ENCODE measurements at places on chromosomes 12 and 14.
A peak's percentile ranks its signal among the peaks of the same experiment; 100 is the strongest.

GRCh38 chr12:52865090-52865944 lies 16.5 kb upstream of the KRT78 start:
- DNase-seq, result no peak

DNA sequence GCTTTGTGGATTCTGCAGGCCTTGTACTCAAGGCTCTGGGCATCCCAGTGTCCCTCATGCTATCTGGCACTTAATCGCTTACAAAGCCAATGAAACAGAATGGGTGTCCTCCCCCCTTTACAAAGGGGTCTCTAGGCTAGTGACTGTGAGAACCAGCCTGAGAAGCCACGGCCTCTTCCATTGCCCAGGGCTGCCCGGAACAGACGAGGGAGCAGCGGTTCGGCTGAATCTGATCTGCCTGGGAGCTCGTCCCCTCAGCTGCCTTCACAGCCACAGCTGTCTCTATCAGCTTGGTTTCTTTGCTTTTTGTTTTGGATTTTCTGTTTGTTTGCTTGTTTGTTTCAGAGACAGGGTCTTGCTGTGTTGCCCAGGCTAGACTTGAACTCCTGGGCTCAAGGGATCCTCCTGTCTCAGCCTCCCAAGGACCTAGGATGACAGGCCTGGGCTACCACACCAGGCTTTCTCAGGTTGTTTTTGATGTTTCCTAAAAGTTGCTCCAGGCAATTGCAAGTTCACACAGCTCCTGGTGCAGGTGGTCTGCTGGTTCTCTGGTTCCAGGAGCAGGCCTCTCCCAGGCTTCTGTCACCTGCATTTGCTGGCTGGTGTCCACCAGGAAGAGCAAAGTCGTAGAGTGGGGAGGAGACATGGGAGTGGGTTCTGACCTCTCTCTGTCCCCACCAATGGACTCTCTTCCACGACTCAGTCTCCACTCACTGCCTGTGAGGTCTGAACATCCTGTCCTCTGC lies 10.9 kb upstream of the RIN3 start:
- no peak for DNase-seq

DNA sequence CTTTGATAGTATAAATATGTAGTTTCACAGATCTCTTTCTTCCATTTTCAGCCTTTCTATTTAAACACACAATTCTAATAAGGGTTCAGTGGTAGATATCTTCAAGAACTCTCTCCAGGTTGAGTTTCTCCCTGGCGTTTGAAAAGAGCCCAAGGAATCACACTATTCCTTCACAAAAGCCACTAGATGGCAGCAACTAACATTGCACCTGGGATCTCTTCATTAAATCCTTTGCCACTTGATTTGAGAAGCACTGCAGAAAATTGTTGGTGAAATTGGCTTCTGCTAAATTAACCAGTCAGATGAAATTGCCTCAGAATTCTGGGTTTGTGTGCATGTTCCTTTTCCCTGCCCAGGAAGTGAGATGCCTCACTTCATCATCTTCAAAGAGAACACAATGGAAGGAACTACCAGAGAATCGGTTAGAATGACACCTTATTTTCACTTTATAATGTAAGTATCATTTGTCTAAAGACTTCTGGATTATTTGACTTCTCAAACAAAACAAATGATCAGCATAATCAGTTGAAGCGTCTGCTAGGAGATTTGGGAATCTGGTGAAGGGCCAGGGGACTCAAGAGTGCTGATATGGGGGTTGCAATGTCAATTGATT lies 6.8 kb downstream of the CCDC198 start:
- DNase-seq, result no peak

- no peak for DNase-seq
Observed at GRCh38 chr12:80565271-80565670, 121.2 kb downstream of the PTPRQ start.

- no peak for DNase-seq
Observed at GRCh38 chr14:100582496-100583165, 4.6 kb downstream of the BEGAIN start.

DNA sequence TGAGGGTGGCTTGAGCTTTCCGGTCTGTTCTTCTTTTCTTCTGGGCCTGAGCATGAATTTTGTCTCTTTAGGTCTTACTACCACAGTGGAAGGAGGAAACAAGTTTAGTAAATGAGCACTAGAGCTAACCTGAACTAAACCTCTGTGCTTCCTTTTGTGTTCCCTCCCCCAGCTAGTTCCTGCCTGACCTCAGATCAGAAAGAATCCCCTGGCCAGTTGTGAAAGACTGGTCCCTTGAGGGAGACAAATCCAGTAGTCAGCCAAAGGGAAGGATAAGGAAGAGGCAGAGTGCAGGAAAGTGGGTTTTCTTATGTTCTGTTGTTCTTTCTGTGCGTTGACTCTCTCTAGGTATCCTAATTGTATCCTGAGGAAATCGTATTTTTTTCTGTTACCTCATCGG lies 17.5 kb downstream of the ZNF664 start:
- DNase-seq, result no peak

- DNase-seq, result no peak
Observed at GRCh38 chr12:127459687-127460086, 807.3 kb upstream of the TMEM132C start.

DNA sequence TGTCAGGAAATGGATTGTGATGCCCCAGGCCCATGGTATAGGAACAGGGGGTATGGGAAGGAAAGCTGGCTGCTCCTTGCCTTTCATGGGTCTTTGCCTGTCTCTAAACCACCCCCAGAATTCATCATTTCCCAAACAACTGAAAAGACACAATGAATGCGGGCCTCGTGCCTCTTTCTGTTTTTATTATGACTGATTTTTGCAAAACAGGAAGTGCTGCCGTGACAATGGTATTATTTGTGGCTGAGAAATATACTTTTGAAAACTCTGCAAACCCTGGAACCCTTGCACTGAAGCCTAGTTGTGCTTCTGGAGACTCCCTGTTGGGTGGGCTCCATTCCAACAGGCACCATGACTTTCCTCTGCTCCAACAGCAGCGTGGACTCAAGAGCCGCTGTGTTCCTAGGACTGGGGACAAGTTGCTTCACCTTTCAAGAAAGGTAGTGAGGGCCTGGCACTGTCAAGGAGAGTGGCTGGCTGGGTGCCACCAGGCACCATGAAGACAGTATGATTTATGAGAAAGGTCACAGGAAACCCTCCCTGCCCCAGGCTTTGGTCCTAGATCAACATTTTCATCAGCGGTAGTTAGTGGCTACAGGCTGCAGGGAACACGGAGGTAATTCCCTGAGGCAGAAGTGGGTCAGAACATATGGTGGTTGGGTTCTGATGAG lies 4.8 kb upstream of the DGLUCY start:
- peak; percentile 2 for DNase-seq

- DNase-seq, result no peak
Observed at GRCh38 chr14:77076113-77076631, 21.9 kb upstream of the CIPC start.

GRCh38 chr12:60977966-60978365 lies 1282.2 kb upstream of the USP15 start:
- no peak for DNase-seq

DNA sequence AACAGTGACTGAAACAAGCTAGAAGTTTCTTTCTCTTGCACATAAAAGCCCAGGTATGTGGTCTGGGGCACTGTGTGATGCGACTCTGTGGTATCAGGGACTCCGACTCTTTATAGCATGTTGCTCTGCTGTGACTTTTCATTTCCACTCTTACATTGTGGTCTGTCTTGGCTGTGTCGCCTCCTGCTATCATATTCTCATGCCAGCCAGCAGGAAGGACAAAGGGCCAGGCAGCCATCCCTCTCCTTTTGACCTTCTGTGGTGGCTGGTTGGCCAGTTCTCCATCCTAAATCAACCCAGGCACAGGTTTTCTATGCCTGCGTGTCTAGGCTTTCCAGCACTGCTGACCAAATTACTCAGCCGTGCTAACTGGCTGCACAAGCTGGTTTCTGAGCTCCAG lies 8.0 kb downstream of the ACAD10 start:
- no peak for DNase-seq

DNA sequence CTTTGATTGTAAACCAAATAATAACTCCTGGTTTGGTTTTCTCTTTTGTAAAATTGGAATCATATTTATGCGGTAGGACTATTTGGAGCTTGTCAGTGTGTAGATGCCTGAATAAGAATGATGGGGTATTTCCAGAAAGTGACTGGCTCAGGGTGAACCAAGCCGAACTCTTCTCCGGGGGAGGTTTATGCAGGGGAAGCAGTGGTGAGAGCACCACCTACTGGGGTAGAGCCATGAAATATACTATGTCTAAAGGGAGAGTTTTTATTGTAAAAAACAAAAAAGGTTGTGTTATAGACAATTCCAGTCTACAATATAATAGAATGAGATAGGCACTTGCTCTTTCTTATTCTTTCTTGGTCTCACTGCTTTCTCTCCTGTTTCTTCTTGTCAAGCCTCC lies 222.9 kb upstream of the SLC16A7 start:
- no peak for DNase-seq

- no peak for DNase-seq
Observed at GRCh38 chr12:45549337-45549902, 180.1 kb upstream of the ARID2 start.

GRCh38 chr12:31651893-31652521 lies 7.5 kb upstream of the ETFBKMT start:
- DNase-seq, result no peak

GRCh38 chr14:105087308-105087962 lies 22.2 kb upstream of the GPR132 start:
- DNase-seq, result no peak

- no peak for DNase-seq
Observed at GRCh38 chr14:71327691-71328090, 420.4 kb downstream of the PCNX1 start.

- DNase-seq, result no peak
Observed at GRCh38 chr12:122513660-122514059, 12.9 kb upstream of the ZCCHC8 start.

DNA sequence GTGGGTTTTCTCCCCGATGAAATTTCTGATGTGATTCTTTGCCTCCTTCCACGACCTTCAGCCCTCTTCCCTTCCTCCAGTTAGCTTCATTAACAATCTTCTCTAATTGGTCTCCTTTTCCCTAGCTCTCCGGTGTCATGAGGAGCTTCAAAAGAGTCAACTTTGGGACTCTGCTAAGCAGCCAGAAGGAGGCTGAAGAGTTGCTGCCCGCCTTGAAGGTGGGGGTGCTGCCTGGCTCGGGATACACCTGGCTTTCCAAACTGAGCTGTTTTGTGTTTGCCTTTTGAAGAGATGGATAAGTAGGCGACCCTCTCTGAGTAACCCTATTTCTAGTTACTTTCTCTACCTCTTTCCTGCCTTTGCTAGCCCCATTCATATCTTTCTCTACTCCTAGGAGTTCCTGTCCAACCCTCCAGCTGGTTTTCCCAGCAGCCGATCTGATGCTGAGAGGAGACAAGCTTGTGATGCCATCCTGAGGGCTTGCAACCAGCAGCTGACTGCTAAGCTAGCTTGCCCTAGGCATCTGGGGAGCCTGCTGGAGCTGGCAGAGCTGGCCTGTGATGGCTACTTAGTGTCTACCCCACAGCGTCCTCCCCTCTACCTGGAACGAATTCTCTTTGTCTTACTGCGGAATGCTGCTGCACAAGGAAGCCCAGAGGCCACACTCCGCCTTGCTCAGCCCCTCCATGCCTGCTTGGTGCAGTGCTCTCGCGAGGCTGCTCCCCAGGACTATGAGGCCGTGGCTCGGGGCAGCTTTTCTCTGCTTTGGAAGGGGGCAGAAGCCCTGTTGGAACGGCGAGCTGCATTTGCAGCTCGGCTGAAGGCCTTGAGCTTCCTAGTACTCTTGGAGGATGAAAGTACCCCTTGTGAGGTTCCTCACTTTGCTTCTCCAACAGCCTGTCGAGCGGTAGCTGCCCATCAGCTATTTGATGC lies 797 bp downstream of the ESPL1 start:
- no peak for DNase-seq

- DNase-seq, result peak; percentile 2
Observed at GRCh38 chr12:32107359-32108267, 966 bp downstream of the BICD1 start.

GRCh38 chr12:54026640-54027441 lies 1.4 kb upstream of the HOXC6 start:
- DNase-seq, result no peak

DNA sequence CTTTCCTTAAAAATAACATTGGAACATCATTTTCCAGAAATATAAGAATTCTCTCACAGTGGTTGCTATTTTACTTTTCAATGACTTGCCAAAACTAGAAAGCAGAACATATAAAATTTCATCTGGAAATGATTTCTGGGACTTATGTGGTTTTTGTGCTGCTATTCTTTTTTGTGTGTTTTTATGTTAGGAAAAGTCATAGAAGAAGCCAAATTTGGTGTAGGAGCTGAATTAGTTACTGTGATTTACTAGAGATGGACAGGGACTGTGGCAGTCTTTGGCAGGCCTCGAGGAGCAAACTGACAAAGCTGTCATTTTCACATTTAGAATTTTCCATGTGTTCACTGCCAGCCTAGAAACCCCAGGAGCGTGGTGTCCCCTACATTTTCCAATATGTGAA lies 38.3 kb upstream of the LDHB start:
- DNase-seq, result no peak

DNA sequence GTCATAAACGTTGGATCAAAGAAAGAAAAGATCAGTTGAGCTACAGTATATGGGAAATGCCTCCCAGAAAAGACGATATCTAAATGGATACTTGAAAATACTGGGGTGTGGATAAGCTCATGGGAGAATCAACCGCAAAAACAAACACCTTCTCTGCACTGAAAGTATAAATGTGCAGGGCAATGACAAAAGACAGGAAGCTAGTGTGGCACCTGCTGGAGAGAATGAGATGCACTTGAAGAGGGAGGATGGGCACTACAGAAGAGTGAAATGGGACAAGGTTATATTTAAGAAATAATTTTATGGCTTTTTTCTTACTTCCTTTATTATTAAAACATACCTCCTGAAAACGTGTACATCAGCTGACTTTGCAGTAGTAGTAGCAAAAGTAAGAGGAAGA lies 153.7 kb downstream of the PRKD1 start:
- DNase-seq, result no peak

DNA sequence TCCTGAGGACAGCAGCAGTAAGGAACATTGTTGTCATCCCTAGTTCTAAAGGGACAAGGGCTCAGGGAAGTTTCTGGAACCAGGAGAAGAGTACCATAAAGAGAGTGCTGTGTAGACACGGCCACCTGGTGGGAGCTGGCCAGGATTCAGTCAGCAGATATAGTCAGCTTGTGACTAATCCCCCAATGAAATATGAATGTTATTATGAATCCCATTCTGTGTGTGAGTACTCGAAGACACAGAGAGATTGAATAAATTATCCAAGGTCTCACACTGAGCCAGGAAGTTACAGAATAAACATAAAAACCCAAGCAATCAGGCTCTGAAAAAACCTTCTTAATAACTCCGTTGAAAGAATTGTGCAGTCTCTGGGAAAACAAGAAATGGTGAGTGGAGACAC lies 1359.5 kb downstream of the AACS start:
- no peak for DNase-seq

- DNase-seq, result no peak
Observed at GRCh38 chr12:84594157-84594556, 318.4 kb downstream of the SLC6A15 start.

DNA sequence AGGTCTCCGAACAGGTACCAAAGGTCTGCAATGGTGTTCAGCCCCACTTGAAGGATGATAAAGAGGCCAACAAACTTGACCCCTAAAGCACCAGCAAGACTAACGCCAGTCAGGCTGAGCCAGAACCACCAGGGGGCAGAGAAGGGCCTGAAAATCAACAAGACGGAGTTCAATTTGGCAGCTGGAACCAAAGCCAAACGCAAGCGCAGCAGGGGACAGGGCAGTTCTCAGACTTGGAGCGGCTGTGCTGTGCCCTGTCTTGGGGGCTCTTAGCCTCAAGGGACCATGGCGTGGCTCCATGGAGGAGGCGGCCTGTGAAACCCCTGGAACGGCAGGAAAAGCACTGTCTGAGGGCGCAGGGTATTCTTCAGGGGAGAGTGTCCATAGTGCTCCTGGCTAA lies 19.6 kb downstream of the POMT2 start:
- DNase-seq, result peak; percentile 21

GRCh38 chr12:26293612-26294011 lies 98.2 kb downstream of the SSPN start:
- DNase-seq, result no peak
